ENCODE measurements at places on chromosomes 3 and 15.

DNA sequence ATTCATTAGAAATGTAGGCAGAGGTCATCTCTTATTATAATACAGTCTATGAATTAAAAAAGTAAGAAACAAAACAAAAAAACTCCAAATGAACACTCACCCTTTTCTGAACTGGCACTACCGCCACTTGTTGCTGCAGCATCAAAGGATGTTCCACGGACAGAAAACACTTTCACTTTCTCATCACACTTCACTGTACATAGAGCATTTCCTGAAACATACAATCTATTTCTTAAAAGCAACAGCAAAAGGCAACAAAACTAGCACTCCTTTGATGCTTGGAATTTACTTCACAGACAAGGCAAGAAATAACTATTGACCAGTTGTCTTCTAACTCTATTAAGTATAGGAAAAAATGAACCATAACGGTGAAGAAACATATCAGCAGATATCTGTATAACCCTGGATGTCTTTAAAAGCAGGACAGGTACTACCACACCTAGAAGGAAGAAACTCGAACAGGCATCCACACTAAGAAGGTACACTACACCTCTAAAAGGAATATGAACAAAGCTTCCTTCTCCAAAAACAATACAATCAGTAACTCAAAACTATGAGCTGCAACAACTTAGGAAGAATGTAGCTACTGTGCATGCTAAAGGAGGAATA lies 24.9 kb downstream of the ETFA start:
- DNase-seq: peak; percentile 8

GRCh38 chr15:65731926-65732325 lies 60.2 kb downstream of the DENND4A start:
- DNase-seq: no peak

DNA sequence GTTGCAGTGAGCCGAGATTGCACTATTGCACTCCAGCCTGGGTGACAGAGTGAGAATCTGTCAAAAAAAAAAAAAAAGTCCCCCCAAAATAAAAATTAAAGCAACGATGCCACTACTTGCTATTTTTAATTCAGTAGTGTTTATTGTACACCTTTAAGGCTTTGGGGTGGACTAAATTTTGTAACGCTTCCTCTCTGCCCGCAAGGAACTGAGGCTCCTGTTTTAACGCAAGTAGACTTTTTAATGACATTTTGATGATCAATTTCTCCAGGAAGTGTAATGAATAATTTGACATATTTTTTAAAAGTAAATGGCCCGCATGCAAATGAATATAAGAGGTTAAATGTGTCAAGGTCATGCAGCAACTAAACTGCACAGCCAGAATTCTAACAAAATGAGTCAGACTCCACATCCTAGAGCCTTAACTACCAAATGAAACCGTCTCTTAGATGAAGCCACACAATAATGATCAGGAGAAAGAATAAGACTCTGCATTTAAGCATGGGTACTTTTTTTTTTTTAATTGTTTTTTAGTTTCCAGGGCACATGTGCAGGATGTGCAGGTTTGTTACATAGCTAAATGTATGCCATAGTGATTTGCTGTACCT lies 96.8 kb upstream of the LMOD3 start:
- DNase-seq: no peak

DNA sequence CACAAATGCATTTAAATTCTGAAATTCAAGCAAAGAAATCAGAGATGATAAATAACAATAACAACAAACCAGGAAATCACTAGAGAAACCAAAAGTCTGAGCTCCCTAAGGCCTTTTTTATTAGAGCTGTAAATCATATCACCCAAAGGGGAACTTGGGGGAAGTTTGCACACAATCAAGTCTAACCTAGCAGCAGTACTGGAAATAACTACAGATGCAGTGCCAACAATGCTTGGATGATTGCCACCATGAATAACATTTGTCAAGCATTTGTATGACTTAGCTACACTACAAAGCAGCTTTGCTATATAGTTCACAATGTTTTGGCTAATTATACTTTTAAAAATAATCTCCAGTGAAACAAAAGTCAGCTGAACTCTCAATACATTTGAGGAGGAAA lies 27.8 kb downstream of the SHQ1 start:
- no peak for DNase-seq

DNA sequence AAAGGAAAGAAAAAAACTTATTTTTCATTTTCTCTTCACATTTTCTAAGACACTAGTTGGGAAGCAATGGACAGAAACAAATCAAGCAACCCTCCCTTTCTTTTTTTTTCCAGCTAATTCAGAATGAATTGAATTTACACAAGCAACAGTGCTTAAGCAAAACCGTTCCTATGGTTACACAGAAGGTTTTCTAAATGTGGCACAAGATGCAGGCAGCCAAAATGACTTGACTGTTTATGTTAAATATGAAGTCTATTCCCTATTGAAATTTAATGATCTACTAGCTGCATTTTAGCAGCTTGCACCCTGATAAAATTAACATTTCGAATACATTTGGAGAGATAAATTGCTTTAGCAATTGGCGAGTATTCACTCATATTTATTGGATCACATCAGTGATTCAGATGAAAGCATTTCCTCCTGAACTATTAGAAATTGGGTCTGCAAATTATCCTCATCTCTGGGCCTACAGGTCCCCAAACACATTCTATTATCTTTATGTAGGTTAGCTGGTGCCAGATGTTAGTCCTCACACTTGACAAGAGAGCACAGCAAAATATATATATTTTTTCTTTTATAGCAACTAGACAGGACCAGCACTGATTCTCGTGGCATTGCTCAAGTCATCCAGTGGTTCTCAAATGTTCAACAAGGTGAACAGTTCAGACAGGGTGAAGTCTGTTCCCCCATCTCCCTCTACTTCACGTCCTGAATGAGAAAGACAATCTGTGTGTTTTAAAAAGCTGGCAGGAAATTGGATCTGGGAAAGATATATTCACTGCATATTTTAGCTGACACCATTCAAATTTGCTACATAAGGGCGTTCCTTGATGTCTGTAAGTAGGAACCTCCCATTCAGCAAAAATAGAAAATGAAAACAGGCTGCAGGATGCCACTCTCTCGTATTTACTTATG lies 463.6 kb upstream of the KCNMB2 start:
- DNase-seq: no peak

DNA sequence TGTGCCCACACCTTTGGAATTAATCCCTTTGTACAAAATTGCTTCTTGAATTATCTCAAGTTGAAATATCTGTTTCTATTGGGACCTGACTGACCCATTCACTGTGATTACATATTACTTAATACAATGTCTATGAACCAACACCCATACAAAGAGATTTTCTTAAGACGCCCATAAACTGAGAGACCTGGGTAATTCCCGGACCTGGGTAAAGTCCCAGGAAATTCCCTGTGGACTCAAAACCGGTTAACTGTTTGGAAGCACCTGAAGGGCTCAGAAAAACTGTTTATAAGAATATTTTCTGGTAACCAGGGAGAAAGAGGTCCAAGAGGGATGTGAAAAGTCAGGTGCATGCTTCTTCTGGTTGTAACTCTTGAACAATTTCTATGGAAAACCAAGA lies 314.0 kb upstream of the WNT5A start:
- DNase-seq: no peak

GRCh38 chr3:42732196-42732828 lies 29.7 kb upstream of the HHATL start:
- no peak for DNase-seq

GRCh38 chr3:183099838-183100204 lies 525 bp upstream of the MCCC1 start:
- DNase-seq: no peak

DNA sequence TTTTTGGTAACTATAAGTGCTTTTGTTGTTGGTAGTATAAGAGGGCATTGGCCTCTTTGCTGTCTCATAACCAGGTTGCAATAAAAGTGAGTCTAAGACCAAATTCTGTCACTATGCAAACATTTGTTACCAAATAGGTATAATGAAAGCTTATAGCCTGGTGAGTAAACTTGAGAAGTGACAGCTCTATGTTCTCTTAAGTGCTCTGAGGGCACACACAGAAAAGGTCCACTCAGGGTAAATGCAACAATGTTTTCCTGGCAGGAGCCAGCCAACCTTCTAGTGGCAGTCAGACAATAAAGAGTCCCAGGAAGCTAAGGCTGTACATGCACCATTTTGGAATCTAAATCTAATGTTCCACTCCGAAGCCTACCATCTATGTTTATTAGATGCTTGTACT lies 262.1 kb upstream of the TGFBR2 start:
- no peak for DNase-seq

- DNase-seq: no peak
Observed at GRCh38 chr3:128439226-128439625, 27.5 kb downstream of the DNAJB8 start.

DNA sequence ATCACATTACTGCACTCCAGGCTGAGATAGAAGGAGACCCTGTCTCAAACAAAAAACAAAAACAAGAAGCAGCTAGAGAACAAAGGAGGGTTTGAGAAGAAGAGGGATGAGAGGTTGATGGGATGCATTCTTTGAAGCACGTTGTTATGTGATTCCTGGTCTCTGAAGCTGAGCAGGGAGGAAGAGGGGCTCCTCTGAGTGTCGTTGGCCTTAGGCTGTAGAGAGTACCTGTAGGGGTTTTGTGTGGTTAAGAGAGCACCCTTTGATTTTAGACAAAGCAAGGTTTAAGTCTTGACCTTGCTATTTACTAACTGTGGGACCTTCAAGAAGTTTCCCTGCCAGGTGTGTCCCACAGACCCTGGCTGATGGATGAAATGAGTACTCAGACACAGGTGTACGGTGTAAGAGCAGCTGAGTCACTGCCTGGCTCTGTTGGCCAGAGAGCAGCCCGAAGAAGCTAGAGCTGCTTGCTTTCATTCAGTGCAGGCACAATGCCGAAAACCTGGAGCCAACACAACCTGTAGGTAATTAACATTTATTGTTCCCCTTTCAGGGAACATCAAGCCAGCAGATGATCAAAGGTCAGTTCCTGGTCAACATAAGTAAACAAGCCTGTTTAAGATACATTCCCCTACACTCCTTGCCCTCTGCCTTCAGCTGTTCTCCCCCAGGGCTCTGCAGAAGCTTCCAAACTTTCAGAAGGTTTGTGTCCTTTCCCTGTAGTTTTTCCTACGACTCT lies 67.2 kb downstream of the LRRK1 start:
- DNase-seq: no peak

DNA sequence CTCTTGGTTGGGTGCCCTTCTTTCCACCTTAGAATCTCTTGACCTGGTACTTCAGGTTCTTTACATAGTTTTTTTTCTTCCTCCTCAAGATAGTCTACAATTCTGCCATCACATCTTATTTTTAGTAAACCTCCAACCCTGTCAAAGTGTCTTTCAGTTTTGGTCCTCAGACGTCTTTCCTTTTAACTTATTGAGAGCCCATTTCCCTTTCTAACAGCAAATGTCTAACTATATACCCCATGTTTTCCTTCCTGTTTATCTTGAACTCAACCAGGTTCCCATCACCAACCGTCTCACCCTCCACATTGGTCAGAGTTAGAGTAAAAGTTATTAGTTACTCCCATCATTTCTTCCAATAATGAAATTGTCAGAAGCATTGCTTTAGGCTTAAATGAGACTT lies 10.4 kb downstream of the KBTBD12 start:
- no peak for DNase-seq

DNA sequence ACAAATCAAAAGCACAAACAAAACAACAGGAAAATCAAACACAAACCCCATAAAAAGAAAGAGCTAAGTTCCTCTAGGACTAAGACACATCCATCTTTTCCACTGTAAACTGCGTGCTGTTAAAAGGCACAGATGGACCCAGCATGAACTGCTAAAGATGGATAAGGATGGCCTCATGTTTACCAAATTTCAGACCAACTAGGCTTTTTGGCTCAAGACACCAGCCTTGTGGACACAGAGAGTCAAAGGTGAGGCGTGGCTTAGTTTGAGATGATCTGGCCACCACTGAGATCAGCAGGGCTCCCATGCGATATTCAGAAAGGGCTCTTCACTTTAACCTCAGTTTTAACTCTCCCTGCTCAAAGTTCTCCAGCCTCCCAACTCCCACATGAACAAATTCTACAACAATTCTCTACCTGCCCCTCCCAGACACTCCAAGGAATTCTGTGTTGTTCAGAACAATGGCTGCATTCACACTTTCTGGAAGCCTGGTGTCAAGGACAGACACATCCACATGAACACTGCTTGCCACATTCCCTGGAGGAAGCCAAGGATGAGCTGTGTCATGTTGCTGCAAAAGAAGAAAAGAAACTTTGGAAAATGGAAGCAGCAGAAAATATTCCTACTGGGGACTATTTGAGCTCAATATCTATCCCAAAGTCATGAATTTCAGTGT lies 198.4 kb upstream of the LRRN1 start:
- no peak for DNase-seq

- DNase-seq: no peak
Observed at GRCh38 chr3:123980539-123980938, 11.4 kb downstream of the ROPN1 start.

GRCh38 chr3:196643201-196643749 lies 3.8 kb downstream of the NRROS start:
- DNase-seq: peak; percentile 66

DNA sequence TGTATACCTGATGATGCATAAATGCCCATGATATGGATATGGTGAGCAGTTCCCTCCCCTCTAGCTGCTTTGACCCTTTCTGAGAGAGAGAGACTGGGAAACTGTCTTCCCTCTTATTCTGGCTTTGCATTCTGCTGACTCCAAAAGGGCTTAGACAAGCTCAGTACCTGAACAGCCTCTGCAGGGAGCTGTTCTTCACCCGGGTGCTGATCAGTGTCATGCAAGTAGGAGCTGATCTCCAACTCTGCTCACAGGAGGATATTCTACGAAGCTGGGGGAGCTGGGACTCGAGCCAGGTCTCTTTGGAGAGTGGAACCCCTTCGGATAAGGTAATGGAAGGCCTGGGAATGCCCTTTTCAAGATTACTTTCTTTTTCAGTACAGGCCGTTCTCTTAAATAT lies 237.1 kb downstream of the RYR3 start:
- DNase-seq: no peak

DNA sequence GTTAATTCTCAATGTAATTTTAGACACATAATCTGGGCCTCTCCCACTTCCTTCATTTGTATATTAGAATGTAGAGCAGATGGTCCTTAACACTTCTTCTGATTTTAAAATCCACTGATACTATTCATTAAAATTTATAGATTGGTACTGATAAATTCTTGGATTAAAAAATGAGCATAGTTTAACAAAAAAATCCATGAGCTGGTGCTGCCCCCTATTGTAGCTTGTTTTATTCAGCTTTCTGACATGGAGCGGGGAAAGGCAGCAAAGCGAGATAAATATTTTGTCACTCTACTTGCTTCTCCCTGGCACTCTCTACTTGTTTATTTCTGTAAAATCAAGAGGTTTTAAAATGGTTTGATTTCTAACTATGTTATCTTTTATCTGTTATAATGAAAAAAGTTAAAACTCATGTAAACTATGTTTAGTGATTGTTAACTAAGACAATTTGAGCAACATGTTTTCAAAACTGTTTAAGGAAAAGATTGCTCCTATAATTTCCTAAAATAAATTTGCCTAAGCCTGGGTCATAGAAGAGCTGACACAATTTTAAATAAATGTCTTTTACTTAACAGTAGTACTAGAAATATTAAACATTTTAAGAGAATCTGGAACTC lies 26.5 kb upstream of the PLOD2 start:
- no peak for DNase-seq

- no peak for DNase-seq
Observed at GRCh38 chr15:90006217-90007075, 5.3 kb downstream of the ZNF710 start.
